ENCODE measurements at places on chromosomes 11 and 22. TPM values are rescaled to one million over a fixed set of nuclear protein-coding genes. Genes with fewer than 3 reads are reported as not detected.

DNA sequence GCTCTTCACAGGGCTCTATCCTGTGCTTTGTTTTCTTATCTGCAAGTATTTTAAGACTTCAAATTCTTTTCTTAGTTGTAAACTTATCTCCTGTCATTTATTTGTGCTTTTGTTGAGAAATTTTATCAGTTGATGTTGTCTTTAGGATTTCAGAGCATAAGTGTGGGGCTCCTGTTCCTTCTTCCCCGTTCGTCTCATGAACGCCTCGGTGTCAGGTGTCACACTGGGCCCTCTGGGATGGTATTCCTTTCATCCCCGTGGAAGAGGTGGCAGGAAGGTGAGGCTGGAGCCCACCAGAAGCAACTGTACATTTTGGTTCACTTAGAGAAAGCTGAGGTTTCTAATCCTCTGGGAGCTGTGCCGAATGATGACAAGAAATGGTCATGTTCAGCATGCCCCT, 17.9 kb downstream of the NADSYN1 start:
- no peak for DNase-seq

GRCh38 chr11:126084608-126084912, 21.9 kb upstream of the CDON start:
- DNase-seq, result no peak

DNA sequence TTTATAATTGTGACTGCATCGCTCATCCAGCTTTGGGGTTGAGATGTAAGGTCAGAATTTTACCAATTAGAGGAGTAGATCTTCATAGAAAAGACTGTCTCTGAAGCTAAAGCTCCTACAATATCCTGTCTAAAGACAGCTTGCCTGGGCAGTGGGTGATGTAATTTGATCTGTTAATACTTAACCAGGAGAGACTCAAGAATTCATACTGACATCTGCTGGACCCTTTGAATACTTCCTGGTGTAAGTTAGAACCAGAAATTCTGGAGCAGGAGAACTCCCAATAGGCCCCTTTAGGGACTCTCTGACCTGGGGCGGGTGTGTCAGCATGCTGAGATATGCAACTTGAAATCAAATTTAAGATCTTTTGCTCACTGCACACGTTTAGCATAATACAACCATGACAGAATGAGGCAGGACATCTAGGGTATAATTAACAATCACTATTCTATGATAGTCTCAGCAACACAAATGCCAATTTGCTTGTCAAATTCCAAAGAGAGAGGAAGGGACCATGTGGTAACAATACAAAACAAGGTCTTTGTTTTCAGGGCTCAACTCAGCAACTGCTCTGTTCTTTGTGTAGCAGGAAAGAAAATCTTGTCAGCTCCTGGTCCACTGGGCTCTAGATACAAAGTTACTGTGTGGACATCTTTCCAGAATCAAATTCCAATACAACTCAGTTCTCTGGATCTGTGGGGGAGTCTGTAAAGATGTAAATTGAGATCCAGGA, 143.9 kb downstream of the INSC start:
- DNase-seq, result peak; percentile 82

GRCh38 chr22:48979482-48979881, 848.2 kb downstream of the BRD1 start:
- no peak for DNase-seq

DNA sequence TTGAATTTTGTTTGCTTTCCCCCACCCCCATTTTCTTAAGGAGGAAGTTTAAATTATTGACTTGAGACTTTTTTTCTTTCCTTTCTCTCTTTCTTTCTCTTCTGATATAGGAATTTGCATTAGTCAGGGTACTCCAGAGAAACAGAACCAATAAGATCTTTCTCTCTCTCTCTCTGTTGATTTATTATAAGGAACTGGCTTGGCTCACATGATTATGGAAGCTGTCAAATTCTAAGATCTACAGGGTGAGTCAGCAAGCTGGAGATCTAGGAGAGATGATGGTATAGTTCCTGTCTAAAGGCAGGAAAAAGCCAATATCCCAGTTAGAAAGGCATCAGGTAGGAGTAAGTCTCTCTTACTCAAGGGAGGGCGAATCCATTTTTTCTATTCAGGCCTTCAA, 64.0 kb downstream of the CCDC81 start:
- DNase-seq, result no peak

- DNase-seq, result peak; percentile 66
Observed at GRCh38 chr11:111819161-111819828, 52.1 kb downstream of the ALG9 start.

DNA sequence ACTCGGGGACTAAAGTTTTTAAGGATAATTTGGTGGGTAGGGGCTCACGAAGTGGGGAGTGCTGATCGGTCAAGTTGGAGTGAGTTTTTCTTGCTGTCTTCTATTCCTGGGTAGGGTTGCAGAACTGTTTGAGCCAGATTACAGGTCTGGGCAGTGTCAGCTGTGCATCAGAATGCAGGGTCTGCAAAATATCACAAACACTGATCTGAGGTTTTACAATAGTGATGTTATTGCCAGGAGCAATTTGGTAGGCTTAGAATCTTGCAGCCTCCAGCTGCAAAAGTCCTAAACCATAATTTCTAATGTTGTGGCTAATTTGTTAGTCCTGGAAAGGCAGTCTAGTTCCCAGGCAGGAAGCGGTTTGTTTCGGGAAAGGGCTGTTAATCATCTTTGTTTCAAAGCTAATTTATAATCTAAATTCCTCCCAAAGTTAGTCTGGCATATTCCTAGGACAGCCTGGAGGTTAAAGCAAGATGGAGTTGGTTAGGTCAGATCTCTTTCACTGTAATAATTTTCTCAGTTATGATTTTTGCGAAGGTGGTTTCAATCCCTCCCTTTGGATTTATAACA, 39.7 kb upstream of the CALCA start:
- peak; percentile 11 for DNase-seq

DNA sequence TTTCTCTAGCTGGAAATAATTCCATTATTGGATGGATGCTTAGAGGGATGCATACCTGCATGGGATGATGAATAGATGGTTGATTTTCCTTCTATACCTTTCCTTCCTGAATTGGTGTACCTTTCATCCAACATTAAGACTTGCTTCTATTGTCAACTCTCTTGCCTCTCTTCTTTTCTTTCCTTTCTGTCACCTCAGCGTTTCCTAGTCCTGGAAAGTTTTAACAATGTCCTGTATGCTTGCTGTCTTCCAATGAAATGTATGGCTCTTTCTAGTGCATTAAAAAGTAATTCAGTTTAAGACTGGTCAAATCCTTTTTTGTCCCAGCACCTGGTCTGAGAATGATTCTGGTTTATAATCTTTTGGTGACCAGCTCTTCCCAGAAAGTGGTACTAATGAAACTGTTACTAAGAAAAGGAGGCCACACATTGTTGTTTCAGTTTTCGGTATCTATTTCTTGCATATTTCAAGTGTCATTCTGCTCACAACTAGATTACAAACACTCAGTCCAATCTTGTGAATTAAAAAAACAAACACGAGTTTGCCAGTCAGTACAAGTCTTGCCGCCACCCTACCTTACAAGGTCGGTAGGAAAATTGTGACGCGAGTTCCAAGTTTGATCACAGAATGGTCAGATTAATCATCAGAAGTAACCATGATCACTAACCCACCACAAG, 8.0 kb downstream of the POU2AF1 start:
- DNase-seq, result no peak

DNA sequence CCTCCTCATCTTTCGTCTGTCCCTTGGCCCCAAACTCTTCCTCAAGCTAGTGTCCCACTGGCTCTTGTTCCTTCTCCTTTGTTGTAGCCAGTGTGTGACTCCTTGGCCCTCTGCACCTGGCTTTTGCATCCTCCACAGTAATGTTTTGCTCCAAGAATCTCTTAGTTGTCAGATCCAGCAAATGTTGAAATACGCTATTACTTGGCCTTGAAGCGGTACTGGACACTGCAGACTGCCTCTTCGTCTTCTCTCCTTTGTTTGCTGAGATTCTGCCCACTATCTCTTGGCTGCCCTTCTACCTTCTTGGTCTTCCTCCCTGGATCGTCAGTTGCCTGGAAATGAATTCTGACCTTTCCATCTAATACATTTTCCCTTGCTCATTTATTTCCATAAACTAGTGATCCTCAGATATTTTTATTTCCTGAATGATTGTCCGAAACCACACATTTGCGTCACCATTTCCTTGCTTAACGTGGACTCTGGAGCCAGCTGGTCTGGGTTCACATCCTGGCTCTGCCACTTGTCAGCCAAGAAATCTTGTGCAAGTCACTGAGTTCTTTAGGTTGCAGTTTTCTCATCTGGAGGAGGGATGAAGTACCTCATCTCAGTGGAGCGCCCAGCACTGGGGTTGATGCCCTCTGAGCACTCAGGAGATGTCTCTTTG, 113.6 kb downstream of the LDLRAD3 start:
- DNase-seq, result no peak

DNA sequence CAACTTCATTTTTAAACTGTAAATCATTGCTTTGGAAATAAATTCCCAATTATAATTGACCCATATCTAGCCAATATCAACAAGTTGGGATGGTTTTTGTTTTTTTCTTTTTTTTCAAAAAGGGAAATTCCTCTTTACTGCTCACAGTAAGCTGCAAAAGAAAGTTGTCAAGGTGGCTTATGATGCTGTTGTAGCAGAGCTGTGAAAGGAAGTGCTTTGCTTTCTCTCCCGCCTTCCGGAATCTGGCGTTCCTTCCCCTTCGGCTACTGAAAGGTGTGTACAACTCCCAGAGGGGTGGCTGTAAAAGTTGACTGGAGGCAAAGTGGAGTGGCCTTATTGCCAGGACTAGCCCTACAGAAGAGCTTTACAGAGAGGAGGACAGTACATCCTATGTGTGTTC, 16.2 kb upstream of the ADSL start:
- DNase-seq, result no peak

GRCh38 chr11:1572197-1573076, at the start of gene DUSP8:
DUSP8 (minus strand) TSS chr11:1572271; CDS start chr11:1565826, 6,445 bp downstream.
- DNase-seq, result peak; percentile 97

GRCh38 chr22:17637490-17638181, 921 bp upstream of the BCL2L13 start:
- peak; percentile 20 for DNase-seq

GRCh38 chr11:45212566-45213315, 66.3 kb downstream of the PRDM11 start:
- DNase-seq, result no peak

DNA sequence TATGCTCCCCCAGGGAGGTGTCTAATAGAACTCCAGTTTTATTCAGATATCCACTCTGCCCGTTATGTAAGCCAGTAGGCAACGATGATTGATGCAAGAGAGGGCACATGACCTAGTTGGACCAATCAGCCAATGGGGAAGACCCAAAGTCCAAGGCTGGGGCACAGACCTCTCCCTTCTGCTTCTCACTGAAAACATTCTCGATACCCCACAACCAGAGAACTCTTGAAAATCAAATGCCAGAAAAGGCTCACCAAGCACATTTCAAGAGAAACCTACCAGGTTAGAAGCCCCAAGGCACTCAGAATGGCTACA, 7.4 kb downstream of the HIRA start:
- no peak for DNase-seq

DNA sequence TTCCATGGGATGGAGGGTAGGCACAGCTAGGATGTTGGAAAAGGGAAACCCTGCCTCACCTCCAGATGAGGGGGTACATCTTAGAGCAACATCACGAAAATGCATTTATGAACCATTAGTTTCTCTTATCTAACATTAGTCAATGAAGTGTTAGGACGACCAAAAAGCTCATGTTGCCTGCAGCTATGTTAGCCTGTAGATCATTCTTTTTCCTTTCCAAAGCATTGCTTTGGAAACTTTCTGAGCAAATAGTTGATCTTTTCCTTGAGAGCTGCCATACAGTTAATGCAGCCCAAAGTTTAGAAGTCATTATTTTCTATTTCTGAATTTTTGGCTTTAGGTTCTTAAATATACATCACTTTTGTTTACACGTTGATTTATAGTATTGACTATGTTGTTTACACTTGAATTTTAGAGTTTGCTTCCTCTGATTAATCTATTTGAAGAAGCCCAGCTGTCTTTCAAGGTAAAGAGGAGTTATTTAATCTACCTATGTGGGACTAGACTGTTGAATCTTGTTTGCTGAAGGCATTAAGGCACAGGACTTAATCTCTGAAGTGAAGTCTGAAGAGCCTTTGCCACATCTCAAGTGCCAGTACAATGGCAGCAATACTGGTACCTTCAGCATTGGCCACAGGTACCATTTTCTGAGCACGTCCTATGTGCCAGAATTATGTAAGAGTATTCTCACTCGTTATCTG, 11.0 kb downstream of the POU2AF3 start:
- DNase-seq, result no peak

DNA sequence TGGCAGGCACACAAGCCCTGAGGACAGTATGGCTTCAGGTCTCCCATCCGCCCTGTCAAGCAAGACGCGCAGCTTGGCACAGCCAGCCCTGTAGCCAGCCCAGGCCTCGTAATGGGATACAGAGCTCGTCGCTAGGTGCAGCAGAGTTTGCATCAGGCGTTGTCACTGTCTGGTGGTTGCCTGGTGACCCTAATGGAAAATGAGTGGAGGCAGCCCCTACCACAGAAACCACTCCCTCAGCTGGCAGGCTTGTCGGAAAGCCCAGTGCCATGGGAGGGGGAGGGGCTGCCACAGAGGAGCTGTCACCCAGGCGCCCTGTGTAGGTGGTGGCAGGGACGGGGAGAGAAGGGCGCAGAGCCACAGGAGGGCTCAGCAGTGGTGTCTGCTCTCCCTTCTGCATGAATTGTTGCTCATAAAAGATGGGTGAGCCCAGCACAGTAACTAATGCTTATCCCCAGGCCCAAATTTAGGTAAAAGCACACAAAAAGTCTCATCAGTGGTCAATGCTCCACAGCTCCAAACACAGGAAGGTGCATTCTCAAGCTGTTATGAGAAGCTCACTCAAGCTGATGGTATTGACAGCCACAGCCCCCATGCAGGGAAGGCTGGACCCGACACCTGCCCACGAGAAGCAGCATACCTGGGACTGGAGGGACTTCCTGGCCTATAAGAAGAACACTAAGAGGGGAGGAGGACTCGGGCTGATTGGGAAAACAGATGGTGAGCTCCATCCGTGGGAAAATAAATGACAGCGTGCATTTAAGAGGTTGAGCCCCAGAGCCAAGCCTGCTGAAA, 164.6 kb downstream of the ETS1 start:
- DNase-seq, result peak; percentile 35

NELL1 gene
- polyA plus RNA-seq, result not detected

SPDYC gene
- polyA plus RNA-seq, result not detected

OR8D1 gene
- not detected for polyA plus RNA-seq

MYOD1 gene
- polyA plus RNA-seq, result not detected

STIM1 gene
- polyA plus RNA-seq, result 17.1 TPM

SLC25A22 gene
- 11.8 TPM for polyA plus RNA-seq

ARHGAP32 gene
- 4.6 TPM for polyA plus RNA-seq

GAB4 gene
- not detected for polyA plus RNA-seq

SREBF2 gene
- polyA plus RNA-seq, result 12.2 TPM

FXYD2 gene
- polyA plus RNA-seq, result 7.8 TPM

Measured in stomach (tissue), 19 donors.